ENCODE measurements at places on chromosomes 3 and 15.

DNA sequence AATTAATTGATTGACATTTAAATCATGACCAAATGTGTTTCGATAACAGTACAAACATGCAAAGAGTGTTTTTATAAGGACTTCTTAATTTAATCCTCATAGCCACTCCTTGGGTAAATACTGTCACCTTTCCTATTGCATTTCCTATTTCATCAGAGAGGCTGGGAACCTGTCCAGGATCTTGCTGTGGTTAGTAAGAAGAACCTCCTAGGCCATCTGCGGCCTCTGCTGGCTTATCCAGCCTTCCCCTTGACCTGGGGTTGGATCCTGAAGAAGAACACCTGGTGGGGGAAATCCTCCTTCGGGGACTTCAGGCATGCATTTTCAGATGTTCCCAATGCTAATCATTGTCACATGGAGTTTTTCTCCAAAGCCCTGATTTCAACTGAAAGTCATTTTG is 25.5 kb downstream of the GLDN start:
- DNase-seq = no peak

GRCh38 chr3:72964633-72965032 is 32.0 kb upstream of the PPP4R2 start:
- no peak for DNase-seq

DNA sequence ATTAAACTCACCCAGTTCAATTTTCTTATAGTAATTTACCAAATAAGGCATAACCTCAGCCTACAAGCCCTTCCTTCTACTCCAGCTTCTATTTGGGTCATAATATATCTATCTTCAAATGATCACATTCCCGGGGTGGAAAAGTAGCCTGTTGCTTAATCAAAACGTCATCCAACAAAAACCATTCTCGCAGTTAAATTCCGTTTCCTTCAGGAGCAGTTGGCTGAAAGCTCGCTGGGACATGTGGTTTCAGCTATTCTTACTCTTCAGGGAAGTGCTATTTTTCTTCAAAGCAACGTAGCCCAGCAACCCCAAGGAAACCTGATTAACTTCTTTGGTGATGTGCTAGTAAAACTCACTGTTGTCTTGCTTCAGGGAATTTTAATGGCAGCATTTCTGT is 59.6 kb downstream of the MAGI1 start:
- no peak for DNase-seq

- no peak for DNase-seq
These were observed 29.1 kb upstream of the VIPR1 start for GRCh38 chr3:42473083-42473932.

DNA sequence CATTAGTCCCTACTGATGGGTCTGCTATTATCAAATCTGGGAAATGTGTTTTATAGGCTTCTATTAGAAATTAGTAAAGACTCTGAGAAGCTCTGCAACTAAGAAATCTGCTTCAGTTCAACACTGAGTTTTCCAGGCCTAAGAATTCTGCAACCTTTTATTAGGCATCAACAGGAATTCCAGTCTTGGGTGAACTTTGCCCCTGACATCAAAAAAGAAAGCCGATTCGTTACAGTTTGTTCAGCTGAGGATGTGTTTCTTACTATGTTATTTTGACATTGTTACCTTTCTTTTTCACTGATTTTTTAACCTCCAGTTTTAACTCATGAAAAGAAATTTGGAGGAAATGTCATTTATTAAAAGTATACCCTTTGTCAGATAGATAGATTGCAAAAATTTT is 131.5 kb upstream of the KCNH8 start:
- no peak for DNase-seq

DNA sequence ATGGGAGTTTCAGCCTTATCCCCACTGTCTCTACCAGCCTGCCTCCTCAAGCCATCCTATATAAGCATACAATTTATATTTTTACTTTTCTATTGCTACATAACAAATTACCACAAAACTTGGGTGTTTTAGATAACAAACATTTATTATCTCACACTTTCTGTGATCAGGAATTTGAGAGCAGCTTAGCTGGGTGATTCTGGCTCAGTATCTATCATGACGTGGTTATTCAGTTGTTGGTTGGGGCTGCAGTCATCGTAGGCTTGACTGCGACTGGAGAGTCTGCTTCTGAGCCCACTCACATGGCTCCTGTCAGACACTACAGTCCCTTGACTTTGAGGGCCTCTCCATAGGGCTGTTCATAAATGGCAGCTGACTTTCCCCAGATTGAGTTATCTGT is 20.7 kb downstream of the PARP15 start:
- DNase-seq = no peak

GRCh38 chr15:96316953-96317629 is 13.4 kb upstream of the NR2F2 start:
- no peak for DNase-seq

DNA sequence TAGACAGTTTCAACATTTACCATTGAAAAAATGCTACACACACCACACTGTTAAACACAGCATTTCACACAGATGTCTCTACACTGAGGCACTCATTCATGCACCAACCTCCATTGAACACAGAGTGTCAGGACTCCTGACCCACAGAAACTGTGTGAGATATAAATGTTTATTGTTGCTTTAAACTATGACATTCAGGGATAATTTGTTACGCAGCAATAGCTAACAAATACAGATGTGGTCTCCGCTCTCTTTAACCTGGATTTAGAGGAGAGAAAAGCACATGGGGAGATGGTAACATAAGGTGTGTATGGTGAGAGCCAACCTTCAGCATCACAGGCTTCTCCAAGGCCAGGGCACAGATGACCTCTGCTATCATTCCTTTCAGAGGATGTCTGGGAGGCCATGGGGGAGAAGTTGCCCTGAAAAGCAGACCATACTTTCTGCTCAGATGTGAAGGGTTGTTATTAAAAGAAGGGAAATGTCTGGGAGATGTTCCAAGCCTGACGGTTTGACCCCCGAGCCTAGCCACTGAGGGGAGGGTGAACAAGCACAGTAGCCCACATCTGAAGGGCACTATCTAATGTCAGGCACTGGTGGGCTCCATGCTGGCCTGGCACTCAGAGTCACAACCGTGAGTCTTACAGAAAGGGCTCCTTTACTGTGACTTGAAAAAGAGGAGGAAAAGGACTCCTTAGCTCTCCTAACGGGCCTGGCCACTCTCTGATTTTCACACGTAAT is 284.5 kb upstream of the TLE3 start:
- DNase-seq = no peak

DNA sequence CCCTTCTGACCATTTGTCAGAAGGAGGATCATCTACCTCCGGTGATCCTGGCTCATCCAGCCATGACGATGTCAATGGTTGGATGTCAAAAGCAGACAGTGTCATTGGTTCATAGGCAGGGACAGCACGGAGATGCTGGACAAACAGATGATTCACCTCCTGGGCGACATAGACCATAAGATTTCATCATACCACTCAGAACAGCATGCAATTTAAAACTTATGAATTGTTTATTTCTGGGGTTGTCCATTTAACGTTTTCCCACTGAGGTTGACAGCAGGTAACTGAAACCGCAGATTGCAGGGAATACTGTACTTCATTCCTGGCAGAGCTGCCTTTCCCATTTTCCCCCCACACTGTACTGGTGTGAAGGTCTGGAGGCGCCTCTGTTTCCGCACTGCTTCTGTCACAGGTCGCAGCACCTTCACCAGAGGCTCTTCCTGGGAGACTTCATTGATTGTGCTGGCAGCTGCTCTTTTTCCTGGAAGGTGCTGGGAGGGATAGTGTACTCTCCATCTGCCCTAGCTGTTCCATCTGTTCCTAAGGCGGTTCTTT is 32.5 kb upstream of the TMOD3 start:
- DNase-seq = no peak

DNA sequence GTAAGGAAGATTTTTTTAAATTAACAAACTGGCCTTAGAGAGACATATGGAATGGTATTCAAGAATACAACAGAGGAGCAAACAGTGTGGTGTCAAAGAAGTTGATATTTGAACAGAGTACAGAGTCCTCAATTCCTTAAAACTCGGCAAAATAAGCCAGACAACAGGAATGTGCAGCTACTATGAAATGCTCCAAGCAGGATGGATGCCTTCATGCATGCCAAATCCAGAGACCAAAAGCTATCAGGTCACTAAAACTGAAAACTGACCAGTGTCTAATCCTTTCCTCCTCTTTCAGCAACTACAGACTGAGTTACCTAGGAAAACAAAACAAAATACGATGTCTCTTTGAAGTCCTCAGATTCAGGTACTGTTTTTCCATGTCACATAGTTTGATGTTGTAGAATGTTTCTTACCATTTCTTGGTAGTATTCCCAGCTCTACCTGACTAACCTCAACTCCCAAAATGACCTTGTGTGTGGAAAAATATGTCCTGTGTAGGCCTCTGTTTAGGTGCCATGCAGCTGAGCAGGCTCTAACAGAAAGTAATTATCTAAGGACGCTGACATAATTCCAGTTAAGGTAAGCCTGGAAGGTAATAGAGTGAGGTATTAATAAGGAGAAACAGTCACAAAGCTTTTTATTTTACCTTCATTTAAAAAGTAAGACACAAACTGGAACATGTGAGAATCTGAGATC is 46.9 kb downstream of the TBL1XR1 start:
- DNase-seq = no peak

DNA sequence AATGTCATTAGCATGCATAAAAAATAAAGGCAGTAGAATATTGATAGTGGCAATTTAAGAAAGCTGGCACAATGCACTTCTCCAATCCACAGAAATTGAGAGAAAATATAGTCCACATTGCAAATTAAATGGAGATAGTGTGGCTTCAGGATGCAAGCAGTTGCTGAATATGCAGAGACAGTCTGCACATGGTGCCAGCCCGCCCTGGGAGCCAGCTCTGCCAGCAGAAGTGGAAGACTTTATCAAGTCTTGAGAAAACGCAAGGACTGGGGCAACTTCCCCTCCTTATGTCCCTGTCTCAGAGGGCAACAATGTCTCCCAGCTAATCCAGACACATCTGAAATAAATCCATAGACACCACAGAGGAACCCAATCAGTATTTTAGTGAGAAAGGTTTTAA is 57.2 kb downstream of the MB21D2 start:
- no peak for DNase-seq

DNA sequence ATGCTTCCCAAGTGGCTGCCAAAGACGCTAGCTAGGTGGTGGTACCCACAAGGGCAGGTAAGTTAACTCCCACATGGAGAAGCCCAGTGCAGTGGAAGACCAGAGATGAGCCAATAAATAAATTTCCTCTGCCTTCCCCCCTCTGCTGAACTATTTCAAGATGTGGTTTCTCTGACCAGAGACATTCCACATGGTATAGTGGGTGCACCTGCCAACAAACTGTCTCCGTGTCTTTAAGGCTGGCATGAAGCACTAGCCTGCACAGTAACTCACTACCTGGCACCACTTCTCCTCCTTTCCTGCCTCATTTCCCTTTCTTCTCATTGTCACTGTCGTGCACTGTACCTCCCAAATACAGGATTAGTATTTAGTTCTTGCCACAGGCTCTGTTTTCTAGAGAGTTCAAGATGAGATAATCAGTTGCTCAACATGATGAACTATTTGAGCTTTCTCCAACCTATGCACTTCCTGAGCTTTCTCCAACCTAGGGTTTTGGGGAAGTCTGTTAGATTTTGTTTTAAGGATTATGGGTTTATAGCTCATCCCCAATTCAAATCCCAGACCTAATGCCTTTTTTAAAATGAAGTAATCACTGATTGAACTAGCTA is 8.4 kb upstream of the CRTAP start:
- DNase-seq = no peak

- no peak for DNase-seq
These were observed 201.1 kb upstream of the RGMA start for GRCh38 chr15:93289941-93290617.

DNA sequence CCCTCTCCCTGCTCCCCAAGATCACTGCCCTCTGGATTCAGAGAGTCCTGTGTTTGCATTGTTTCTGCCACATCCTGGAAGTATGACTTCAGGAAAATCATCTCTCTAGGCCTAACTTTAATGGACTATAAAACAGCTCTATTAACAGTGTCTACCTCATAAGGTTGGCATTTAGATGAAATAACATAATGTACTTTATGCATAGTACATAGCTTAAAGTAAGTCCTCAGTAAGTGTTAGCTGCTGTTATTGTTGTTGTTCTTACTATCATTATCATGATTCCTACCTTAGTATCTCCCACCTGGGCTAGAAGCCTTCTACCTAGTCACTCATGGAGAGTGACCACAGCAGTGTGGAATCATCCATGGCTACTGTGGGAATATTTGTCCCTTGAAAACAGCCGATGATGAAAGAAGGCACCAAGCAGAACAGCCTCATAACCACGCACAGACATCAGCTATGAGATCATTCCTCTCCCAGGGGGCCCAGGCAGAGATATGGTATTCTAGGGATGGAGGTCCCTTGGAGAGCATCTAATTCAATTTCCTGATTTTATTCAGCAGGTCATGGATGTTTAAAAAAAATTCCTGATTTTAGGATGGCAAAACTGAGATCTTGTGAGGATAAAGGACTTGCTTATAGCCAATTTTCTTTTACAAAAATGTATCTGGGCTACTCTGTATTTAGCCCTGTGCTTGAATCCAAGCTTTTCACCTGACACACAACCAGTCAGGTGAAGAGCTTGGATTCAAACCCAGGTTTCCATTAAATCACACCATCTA is 1.9 kb downstream of the FSD2 start:
- no peak for DNase-seq

- no peak for DNase-seq
These were observed 11.8 kb upstream of the FBXO22 start for GRCh38 chr15:75891895-75892294.

GRCh38 chr3:60076331-60076730 is 1026.5 kb upstream of the CFAP20DC start:
- no peak for DNase-seq

DNA sequence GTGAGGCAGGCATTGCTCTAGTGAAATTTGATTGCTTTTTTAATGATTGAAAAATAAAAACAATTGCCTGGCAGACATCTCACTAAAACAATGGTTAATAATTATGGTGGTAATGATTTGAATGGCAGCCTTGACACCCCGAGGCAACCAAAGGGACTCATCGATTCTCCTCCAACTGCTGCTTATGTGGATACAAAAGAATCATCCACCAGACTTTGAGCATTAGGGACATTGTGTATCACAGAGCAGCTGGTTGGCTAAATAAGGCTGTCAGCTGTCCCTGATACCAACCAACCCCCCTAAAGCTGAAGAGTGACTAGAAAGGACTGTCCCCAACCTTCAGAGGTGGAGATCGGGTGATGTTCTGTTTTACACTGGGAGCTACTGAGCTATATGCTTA is 1.7 kb upstream of the CD47 start:
- no peak for DNase-seq

DNA sequence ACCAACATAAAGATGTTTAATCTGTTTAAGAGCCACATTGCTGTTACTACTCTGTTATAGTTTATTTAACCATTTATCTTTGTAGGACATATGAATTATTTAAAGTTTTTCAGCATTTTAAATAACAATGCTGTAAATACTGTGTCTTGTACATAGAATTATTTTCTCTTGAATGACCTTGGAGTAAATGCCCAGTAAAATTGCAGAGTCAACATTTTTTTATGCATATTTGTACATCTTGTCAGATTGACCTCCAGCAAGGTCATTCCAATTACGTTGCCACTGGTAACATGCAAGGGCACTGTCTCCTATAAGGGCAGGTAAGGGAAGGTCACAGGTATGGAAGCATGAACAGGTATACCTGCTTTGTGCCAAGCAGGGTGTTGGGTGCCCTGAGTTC is 64.3 kb downstream of the RLBP1 start:
- DNase-seq = no peak
